ENCODE measurements at places on chromosomes 2 and 18. TPM values are rescaled to one million over a fixed set of nuclear protein-coding genes. Genes with fewer than 3 reads are reported as not detected.

DNA sequence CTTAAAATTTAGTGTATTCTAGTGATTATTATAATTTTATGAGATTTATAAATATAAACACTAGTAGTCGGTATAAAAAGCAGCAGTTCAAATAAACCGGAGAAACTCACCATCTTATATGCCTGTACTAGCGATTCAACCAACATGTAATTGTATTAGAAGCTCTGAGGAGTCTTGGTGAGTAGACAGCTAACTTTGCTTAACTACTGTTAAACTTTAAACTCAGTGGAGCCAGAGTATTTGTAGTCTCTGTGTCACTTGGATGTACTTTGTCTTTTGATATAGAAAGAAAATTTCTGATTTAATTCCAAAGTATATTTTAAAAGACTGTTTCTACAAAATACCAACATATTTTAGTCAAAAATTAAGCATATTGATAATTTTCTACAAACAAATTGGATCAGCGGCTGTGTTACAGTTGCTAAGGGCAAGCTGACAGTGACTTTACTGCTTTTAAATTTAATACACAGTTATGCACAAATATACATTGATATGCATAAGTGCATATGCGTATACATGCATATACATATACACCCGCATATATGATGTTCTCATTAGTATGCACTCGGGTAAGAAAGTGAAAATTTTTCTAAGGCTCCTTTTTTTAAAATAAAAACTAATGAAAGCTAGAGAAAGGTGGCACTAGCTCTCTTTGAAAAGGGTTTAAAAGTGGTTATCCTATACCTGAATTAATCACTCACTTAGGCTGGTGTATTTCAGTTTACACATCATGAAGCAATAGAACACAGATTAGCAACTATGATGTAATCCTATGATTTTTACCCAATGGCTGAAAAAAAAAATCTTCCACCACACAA, 374.5 kb downstream of the NCKAP5 start:
- H3K4me1 ChIP-seq = no peaks in the 10 kb centered on the region
- no peaks in the 10 kb centered on the region for H3K27me3 ChIP-seq
- H3K36me3 ChIP-seq = no peaks in the 10 kb centered on the region
- H3K4me3 ChIP-seq = no peak overlapping the region
- no peak overlapping the region for H3K27ac ChIP-seq

The ABCG8 gene
- total RNA-seq = 0.05 TPM

The MOGAT1 gene
- not detected for total RNA-seq

The SLC30A3 gene
- total RNA-seq = 0.23 TPM

GRCh38 chr18:24187689-24188088, 48.8 kb downstream of the CABYR start:
- no peaks in the 10 kb centered on the region for H3K36me3 ChIP-seq
- no peak overlapping the region for H3K27ac ChIP-seq
- DNase-seq = no peak
- H3K27me3 ChIP-seq = no peaks in the 10 kb centered on the region
- H3K4me3 ChIP-seq = no peak overlapping the region
- peaks cover 2% of the 10 kb centered on the region for H3K4me1 ChIP-seq

The MOCOS gene
- 5.4 TPM for total RNA-seq

The GPATCH11 gene
- total RNA-seq = 3.2 TPM

- H3K36me3 ChIP-seq = no peaks in the 10 kb centered on the region
- no peaks in the 10 kb centered on the region for H3K27me3 ChIP-seq
- H3K4me3 ChIP-seq = no peak overlapping the region
- DNase-seq = no peak
- no peak overlapping the region for H3K27ac ChIP-seq
Measured at GRCh38 chr2:28274911-28275685, 117.6 kb upstream of the FOSL2 start.

GRCh38 chr2:203237346-203238238, 1.2 kb upstream of the CYP20A1 start:
- no peak for DNase-seq
- H3K36me3 ChIP-seq = no peaks in the 10 kb centered on the region
- peak overlapping the region; percentile 89 for H3K4me3 ChIP-seq
- H3K27ac ChIP-seq = no peak overlapping the region
- H3K27me3 ChIP-seq = no peaks in the 10 kb centered on the region
- H3K4me1 ChIP-seq = peaks cover 10% of the 10 kb centered on the region

- no peak overlapping the region for H3K4me3 ChIP-seq
- H3K36me3 ChIP-seq = no peaks in the 10 kb centered on the region
- no peaks in the 10 kb centered on the region for H3K4me1 ChIP-seq
Measured at GRCh38 chr2:168137510-168138180, 109.8 kb downstream of the STK39 start.

GRCh38 chr2:198060277-198060676, 255.9 kb downstream of the PLCL1 start:
- H3K36me3 ChIP-seq = no peaks in the 10 kb centered on the region
- H3K4me3 ChIP-seq = no peak overlapping the region
- H3K27ac ChIP-seq = no peak overlapping the region
- no peaks in the 10 kb centered on the region for H3K27me3 ChIP-seq
- H3K4me1 ChIP-seq = no peaks in the 10 kb centered on the region
- DNase-seq = no peak

DNA sequence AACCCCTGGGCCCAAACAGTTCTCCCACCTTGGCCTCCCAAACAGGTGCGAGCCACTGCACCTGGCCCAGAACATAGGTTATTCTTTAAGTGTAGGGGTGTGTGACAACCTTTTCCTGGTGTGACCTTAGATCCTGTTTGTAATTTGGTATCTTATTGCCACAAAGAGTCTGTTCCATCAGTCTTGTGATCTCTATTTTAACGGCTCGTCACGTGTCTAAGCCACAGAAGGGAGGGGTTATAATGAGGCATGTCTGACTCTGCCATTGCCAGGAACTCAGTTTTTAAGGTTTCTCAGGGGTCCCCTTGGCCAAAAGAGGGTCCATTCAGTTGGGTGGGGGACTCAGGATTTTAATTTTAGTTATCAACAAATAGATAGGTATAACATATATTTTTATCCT, 4.4 kb upstream of the ALS2 start:
- peaks cover 2% of the 10 kb centered on the region for H3K4me1 ChIP-seq
- H3K36me3 ChIP-seq = no peaks in the 10 kb centered on the region
- no peaks in the 10 kb centered on the region for H3K27me3 ChIP-seq
- no peak overlapping the region for H3K4me3 ChIP-seq
- H3K27ac ChIP-seq = no peak overlapping the region

DNA sequence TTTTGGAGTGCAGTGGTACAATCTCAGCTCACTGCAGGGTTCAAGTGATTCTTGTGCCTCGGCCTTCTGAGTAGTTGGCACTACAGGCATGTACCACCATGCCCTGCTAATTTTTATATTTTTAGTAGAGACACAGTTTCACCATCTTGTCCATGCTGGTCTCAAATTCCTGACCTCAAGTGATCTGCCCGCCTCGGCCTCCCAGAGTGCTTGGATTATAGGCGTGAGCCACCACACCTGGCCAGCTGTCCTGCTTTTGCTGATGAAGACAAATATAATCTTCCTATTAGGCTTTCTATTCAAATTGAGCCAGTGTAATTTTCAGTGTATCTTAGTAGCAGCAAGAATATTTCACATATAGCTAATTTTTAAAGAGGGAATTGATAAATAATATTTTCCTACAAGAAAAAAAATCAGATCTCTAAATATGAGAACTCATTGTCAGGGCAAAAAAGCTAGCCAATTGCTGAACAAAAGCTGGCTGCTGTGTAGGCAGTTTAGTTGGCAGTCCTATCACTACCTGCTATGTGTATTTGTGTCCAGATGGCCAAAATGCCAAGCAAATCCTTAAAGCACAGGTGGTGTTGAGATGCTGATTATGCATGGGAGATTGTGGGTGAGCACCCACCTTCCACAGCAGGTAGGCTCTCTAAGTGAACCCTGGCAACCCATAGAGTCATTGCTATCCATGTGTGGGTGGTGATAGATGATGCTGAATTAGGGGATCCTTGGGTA, 60.8 kb upstream of the STAM2 start:
- no peaks in the 10 kb centered on the region for H3K4me1 ChIP-seq
- no peaks in the 10 kb centered on the region for H3K27me3 ChIP-seq
- no peak for DNase-seq
- no peaks in the 10 kb centered on the region for H3K36me3 ChIP-seq
- H3K27ac ChIP-seq = no peak overlapping the region

DNA sequence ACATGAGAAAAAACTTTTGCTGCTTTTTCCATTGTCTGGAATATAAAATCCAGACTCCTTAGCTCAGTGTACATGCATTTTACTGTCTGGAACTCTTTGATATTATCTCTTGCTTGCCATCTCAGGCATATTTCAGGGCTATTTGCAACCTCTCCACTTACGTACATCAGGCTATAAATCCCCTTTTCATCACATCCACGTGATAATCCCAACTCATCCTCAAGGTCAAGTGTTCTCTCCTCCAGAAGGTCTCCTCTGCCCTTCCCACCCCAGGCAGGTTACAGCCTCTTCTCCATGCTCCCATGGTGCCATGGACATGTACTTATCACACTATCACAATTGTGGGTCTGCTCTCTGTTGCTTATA, 202.5 kb upstream of the RBMS1 start:
- H3K27me3 ChIP-seq = no peaks in the 10 kb centered on the region
- DNase-seq = no peak
- H3K4me3 ChIP-seq = no peak overlapping the region
- H3K4me1 ChIP-seq = no peaks in the 10 kb centered on the region

The ANXA4 gene
- total RNA-seq = 73.3 TPM

- H3K4me3 ChIP-seq = no peak overlapping the region
- DNase-seq = no peak
- H3K4me1 ChIP-seq = no peaks in the 10 kb centered on the region
- H3K27ac ChIP-seq = no peak overlapping the region
- no peaks in the 10 kb centered on the region for H3K27me3 ChIP-seq
Measured at GRCh38 chr18:32701313-32701712, 71.5 kb downstream of the KLHL14 start.

DNA sequence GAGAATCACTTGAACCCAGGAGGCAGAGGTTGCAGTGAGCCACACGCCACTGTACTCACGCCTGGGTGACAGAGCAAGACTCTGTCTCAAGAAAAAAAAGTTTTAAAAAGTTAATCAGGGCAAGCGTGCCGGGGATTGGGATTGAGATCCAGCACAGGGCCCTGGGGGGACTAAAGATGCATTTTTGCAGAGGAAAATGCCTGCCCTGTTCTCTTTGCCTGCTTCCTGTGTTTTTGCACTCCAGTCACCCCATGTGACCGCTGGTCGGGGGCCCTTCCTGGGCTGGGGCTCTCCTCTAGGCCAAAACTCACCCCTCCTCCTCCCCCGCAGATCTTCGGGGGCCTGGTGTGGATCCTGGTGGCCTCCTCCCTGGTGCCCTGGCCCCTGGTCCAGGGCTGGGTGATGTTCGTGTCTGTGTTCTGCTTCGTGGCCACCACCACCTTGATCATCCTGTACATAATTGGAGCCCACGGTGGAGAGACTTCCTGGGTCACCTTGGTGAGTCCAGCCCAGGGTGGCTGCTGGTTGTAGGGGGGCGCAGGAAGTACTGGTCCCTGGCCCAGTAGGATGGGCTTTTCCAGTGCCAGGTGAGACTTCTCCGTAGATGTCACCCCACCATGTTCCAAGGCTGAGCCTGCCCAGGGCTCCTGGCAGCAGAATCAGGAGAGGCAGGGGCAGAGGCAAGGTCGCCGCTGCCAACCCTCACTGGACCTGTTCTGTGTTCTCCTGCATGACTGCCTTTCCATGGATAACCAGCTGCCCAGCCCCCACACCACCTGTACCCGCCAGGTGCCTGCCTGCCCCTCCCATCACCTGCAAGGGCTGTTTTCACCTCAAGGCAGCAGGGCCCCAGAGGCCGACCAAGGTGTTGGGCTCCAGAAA, 22.4 kb downstream of the MAL start:
- H3K4me1 ChIP-seq = no peaks in the 10 kb centered on the region
- H3K4me3 ChIP-seq = no peak overlapping the region
- H3K36me3 ChIP-seq = no peaks in the 10 kb centered on the region
- no peaks in the 10 kb centered on the region for H3K27me3 ChIP-seq
- no peak overlapping the region for H3K27ac ChIP-seq

- peaks cover 5% of the 10 kb centered on the region for H3K4me1 ChIP-seq
- H3K27me3 ChIP-seq = no peaks in the 10 kb centered on the region
- DNase-seq = no peak
- no peaks in the 10 kb centered on the region for H3K36me3 ChIP-seq
Measured at GRCh38 chr2:25257931-25258846, 83.5 kb downstream of the DNMT3A start.

The TANC1 gene
- 33.0 TPM for total RNA-seq

DNA sequence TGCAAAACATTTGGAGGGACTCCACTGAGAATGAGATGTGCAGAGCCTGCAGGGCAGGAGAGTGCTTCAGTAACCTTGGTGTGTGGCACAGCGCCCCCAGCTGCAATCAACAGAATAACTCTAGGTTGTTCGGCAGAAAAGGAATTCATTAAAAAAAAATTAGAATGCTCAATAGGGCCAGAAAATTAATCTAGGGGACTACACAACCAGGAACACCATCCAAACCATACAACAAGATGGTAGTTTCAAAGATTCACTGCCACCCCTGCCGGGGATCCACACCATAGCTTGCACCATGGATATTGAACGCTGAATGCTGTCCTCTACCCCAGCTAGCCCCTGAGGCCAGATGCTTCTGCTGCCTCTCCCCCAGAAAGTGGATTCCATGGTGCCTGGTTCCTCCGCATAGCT, 50.1 kb downstream of the THUMPD2 start:
- H3K4me3 ChIP-seq = no peak overlapping the region
- no peaks in the 10 kb centered on the region for H3K36me3 ChIP-seq
- peak; percentile 33 for DNase-seq
- H3K27ac ChIP-seq = no peak overlapping the region
- H3K4me1 ChIP-seq = peaks cover 6% of the 10 kb centered on the region

- H3K36me3 ChIP-seq = no peaks in the 10 kb centered on the region
- peaks cover 18% of the 10 kb centered on the region for H3K4me1 ChIP-seq
- DNase-seq = no peak
- no peak overlapping the region for H3K4me3 ChIP-seq
Measured at GRCh38 chr2:20425371-20425881, 21.4 kb upstream of the RHOB start.

DNA sequence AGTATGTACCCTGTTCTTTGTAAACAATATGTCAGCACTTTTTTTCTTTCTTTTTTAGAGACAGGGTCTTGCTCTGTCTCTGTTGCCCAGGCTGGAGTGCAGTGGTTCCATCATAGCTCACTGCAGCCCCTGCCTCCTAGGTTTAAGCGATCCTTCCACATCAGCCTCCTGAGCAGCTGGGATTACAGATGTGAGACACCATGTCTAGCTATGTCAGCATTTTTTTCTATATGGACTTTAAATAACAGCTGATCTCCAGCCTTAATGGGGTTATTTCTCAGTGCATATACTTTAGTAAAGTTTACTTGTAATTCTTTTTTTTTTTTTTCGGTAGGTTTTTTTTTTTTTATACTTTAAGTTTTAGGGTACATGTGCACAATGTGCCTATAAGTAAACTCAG, 26.6 kb downstream of the ABCG5 start:
- H3K36me3 ChIP-seq = no peaks in the 10 kb centered on the region
- no peaks in the 10 kb centered on the region for H3K4me1 ChIP-seq
- no peaks in the 10 kb centered on the region for H3K27me3 ChIP-seq
- no peak overlapping the region for H3K4me3 ChIP-seq

- no peak within 1 kb of the TSS for H3K4me3 ChIP-seq
- DNase-seq = no peak
- H3K27me3 ChIP-seq = no peaks in the 10 kb centered on the region
- H3K36me3 ChIP-seq = no peaks in the 10 kb centered on the region
Measured at GRCh38 chr2:219041252-219041651, at the start of gene CFAP65. CFAP65 (minus strand) TSS chr2:219041516; CDS start chr2:219039048, 2,468 bp downstream.

Measured in ovary (tissue), 10 donors.